CD4-positive, alpha-beta T cell treated with Interleukin-4 for 1 hour (primary cell): ENCODE measurements at places on chromosomes 5 and 9.

DNA sequence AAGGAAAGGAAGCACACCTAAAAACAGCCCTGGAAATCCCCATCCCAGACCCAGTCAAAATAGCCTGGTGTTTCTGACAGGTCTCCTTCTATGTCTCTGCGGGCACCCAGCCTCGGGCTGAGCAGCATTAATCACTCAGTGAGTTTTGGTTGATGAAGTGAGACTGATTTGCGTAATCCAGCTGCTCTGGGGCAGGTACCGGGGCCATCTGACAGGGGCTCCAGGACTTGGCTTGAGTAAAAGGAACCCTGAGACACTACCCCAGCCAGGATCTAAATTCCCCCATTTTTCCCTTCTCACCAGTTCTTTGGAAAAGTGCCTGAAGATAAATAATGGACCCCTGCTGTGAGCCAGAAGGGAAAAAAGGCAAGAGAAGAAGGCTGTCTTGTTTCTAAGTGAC is 596 bp downstream of the SLC28A3 start:
- no peak for DNase-seq

- DNase-seq, result no peak
These were observed 2.8 kb downstream of the IL6ST start for GRCh38 chr5:55991768-55992486.

DNA sequence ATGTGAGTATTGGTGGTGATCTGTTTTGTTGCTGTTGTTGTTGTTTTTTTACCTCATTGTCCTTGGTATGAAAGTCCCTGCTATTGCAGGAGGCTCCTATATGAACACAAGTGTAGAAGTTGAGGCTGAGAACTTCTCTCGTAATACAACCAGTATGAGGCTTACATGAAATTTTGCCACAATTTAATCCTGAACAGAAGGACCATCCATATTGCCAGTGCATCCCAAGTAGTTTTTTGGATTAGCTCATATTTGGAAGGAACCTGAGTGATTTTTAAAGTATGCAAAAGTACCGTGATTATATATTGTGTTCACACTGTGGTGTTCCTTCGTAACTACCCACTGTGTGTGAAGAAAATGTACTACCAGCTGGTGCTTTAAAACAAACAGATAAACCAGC is 2095.5 kb upstream of the WWC1 start:
- no peak for DNase-seq

DNA sequence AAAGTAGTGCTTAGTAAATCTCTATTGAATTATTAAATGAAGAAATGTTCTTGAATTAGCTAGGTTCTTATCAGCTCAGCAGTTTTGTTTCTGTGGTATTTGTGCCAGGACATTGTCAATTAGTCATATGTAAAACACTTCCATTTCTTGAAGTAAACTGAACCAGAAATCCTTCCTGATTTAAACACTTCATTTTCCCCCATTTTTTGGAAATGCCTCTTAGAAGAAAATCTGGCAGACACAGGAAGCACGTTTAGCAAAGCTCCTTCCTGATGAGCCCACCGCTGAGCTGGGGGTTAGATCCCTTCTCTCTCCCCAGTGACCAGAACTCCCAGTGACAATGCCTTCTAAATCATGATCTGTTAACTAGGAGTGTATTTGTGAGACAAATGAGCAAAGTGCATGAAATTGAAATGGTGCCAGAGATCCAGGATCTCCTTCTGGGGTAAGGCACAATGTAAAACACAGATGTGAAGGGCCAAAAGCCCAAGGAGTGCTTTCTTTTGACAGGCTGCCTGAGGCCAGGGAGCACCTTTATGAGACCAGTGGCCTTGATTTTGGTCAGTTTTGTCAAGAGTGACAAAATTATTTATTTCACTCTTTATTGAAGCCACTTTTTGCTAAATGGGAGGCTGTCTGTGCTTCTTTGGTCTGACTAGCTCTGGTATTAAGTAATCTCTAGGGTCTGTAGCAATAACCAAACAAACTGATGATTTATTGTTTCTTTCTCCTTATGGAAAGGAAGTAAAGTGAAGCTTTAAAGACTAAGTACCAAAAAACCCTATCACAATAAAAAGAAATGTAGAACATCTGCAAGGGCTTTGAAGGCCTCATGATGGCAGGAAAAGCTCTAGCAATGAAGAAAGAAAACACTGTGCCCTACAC is 25.5 kb upstream of the RUSC2 start:
- no peak for DNase-seq

DNA sequence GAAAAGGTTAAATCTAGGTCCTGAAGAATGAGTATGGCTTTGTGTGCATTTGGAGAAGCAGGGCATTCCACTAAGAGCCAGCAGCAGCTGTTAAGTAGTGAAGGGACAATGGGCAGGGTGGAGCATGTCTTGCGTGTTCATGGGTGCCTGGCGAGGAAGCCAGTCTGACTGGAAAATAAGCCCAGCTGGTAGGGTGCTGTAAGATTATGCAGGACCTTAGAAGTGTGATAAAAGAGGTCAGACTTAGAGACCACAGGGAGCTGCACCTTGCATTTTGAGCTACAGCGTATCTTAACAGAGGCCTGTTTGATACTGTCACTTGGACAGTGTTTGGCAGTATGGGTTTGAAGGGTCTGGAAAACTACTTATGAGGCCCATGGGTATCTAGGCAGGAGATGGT is 131.7 kb upstream of the ELL2 start:
- no peak for DNase-seq

DNA sequence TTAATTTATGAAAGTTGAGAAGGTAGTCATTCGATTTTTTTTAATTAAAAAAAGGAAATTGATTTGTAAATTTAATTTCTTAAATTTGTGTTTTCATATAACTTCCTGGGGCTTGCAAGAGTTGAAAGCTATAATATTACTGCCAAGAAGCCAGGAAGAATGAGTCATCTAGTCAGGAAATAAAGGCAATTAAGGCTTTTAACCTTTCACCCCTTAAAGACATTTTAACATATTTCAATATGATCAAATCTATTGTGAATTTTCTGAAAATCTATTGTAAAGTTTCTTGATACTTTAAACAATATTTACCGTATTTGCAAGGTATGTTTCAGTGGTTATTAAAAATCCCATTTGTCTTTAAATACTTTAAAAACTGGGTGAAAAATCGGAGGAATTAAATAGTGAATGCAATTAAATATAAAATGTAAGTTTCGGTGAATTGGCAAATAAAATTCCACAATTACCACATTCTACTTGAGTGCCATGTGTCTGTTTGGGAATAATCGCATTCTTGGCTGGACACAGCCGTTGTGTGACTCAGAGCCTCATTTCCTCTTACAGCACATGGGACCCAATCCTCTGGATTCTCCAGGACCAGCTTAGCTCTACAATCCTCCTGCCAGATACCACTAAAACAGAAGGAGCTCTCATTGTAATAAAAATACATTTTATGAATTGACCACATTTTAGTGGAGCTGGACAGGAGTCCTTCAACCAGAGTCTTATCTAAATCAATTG is 310.7 kb downstream of the HCN1 start:
- no peak for DNase-seq

GRCh38 chr9:17528859-17529258 is 50.0 kb upstream of the SH3GL2 start:
- no peak for DNase-seq

DNA sequence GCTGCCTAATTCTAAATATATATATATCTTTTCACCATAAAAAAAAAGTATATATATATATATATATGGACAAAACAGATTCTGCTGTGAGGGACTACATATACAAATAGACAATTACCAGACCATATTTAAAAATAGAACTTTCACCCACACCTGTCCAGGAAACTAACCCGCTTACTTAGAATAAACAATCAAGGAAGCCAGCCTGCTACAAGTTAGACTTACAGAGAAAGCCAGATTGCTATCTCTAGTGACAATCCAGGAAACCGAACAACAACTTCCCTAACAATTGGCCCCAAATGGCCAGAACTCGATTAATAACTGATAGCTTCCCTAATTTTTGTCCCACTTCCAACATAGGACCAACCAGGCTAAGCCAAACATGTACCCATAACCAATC is 5.9 kb downstream of the GLDC start:
- DNase-seq, result no peak

GRCh38 chr9:13128266-13128860 is 151.1 kb downstream of the MPDZ start:
- DNase-seq, result no peak

DNA sequence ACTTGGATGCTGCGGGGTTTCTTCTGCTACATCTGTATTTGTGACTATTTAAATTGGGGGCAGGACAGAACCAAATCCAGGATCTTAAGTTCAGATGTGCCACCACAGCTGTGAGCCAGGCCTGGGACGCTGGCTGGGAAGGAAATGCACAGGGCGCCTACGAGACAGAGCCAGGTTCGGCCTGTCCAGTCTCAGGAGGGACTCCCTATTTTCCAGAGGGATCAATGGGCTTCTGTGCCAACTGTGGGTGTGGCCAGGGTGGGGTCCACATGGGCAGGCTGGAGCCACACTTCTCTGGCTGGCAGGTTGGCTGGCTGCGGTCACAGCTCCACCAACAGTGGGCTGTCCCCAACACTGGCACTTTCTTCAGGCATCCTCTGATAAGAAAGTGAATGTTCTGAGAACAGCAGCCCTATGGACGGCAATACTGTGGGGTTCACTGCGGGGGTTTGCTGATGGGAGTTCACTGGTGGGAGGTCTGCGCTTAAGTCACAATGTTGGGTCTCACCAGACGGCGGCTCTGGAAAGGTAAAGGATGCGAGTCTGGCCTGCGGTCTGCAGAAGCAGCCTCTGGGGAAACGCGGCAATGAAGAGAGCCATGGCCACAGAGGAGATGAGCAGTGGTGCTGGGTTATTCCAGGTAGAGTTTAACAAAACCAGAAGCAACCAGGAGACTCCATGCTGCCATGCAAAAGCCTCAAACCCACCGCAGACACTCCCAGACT is 78.1 kb downstream of the DAP start:
- no peak for DNase-seq

DNA sequence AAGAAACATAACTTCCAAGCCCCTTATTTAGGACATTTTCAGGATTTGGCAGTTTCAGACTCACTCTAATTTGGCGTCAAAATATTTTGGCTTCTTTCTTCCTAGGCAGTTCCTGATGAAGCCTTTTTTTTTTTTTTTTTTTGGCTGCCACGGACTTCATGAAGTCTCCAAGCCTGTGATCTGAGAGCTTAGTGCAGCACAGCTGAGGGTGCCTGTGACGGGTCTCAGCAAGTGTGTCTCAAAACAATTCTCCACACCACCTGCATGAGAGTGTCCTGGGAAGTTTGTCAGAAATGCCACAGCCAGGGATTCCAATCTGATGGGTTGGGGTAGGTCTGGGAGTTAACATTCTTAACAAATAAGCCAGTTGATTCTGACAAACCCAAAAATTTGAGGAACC is 6.0 kb upstream of the ESM1 start:
- DNase-seq, result no peak

- no peak for DNase-seq
These were observed 291.9 kb downstream of the ARL15 start for GRCh38 chr5:54018438-54018837.

DNA sequence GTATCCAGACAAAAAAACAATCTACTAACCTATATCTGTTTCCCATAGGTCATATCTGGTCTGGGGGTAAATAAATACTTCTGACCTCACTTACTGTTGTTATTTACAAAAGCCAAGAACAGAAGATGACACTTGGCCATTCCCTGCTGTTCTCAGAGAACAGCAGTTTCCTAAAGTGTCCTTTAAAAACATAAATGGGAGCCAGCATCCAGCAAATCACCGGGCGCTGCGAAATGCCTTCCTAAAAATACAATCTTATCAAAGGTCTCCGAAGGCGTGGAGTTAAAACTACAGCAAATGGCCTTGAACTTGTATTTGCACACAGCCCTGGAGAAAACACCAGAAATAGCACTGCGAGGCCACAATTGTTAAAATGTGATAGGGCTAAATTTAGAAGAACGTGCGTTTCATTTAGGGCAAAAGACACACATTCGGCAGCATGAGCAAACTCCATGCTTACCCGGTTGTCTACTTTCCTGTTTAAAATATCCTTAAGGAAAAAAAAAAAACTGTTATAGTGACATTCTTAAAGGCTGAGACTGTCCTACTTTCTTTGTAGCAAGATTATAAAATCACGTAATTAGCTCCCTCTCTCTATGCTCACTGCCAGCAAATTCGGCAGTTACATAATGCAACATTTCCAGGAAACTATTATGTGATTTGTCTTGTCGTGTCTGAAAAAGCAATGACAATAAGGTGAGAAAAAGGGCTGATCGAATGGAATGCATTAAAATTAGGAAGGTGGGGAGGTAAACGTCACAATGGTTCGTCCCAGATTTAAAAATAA is 1.5 kb downstream of the NFIL3 start:
- DNase-seq, result no peak

DNA sequence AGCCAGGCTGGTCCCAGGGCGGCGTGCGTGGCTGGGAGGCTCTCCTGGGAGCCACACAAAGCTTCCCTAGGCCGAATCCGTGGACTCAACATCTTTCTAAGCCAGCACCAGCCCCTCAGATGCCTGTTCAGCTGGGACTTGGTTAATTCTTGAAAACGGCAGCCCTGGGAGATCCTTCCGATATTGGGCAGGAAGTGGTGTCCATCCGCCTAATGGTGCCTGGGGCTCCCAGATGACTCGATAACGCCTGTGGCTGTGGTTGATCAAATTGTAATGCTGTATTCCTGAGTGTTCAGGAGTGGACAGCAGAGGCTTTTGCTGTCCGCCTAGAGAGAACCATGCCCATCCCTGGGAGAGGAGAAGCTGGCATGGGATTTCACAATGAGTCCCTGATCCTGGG is 14.1 kb downstream of the KCNT1 start:
- no peak for DNase-seq

DNA sequence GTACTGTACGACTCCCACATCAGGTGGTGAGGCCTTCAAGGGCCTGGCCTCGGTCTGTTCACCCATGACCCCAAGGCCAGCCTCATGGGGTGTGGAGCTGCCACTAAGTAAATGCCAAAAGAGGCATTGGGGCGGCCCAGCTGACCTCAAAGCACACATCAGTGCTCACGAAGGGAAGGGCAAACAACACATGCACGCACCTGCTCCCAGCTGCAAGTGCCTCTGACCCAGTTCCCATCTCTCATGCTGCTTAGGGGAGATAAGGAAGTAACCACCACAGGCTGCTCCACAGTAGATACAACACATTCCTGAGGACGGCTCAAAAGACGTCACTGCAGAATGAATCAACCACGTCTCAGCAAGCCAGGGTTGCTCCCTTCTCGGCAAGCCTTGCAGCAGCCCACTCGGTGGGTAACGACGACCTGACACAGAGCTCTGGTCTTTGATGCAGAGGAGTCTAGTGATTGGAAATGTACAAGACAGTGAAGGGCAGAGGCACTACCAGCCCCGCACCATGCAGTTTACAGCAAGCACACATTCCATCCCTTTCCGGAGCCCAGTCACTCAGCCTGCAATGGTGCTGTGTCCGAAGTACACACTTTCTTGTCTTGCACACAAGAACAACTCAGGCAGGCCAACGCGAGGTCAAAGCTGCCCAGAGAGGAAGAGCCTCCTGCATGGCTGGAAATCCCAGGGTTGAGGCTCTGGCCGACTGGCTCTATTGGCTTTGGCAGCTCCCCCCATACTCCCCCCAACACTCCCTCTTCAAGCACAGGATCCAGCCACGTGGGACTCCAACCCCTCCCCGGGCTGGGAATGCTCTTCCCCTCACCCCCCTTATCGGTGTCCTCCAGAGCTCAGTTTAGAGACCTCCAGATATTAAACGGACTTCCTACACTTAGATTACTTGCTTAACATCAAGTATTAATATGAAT is 31.8 kb downstream of the FABP6 start:
- no peak for DNase-seq

GRCh38 chr9:133521122-133522072 is 3.4 kb downstream of the MYMK start:
- DNase-seq, result no peak
